ENCODE measurements at places on chromosomes 12 and 14.

DNA sequence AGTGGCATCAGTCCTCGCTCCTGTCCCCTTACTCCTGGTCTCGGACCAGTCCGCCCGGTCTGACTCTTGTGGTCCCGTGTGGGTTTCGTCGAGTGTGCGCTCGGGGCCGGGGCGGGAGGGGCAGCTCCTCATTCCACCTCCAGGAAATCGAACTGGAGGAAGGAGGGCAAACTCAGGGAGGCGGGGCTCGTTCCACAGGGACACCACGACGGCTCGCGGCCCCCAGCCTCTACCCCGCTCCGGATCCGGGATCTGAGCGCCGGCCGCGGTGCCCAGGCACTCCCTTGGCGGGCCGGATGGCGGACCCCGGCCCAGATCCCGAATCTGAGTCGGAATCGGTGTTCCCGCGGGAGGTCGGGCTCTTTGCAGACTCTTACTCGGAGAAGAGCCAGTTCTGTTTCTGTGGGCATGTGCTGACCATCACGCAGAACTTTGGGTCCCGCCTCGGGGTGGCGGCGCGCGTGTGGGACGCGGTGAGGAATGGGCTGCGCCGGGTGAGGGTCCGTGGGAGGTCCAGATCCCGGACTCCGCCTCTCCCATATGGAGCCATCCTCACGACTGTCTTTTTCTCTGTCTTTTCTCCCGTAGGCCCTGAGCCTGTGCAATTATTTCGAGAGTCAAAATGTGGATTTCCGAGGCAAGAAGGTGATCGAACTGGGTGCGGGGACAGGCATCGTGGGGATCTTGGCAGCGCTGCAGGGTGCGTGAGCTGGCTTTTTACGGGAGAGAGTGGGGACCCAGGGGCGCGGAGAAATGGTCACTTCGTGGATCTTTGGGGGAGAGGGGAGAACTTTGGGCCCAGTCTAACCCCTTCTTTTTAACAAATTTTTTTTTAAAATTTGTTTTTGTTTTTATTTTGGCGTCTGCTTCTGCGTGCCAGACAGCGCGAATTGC is at the start of gene EEF1AKMT3:
TSS of gene EEF1AKMT3 (plus strand) at position 186 of the 894 bp plus-strand sequence. CDS start at position 297, 111 bp downstream.
- no peak for DNase-seq

- DNase-seq, result no peak
Measured at GRCh38 chr14:50677527-50678063, 9.5 kb upstream of the SAV1 start.

- no peak for DNase-seq
Measured at GRCh38 chr12:26156201-26156871, 31.5 kb upstream of the BHLHE41 start.

GRCh38 chr14:86532219-86532618 is 1002.3 kb downstream of the FLRT2 start:
- no peak for DNase-seq

GRCh38 chr12:90333939-90334338 is 621.0 kb downstream of the CCER1 start:
- DNase-seq, result no peak

DNA sequence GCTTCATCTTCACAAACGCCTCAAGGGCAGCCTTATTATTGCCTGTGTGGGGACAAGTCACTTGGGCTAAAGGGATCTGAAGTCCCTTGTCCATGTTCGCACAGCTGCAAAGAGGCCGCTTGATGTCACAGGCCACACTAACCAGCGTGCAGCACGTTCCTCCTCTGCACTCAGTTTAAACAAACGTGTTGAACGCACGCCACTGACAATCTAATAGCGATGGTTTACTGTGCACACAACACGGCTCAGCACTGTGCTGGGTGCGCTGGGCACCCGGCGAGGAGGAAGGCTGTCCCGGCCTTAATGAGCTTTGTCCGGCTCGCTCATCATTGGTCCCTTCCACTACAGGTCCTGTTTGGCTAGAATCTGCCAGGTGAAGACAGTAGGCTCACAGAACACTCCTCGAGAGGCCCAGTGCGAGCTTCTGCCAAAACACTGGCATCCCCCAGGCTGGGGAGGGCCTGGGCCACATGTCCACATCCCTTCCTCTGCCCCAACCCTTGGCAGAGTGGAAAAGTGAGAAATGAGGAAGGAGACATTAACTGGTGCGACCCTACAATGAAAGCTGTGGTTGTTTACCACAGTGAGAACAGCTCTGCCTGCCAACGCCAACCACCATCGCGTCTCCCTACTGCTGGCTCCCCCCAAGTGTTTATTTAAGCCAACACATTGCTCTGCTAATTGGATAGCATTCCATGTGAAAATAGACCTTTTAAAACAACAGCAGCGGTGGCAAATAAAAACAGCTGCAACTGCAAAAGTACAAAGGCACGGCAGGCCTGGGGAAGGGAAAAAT is 113.2 kb downstream of the RBM19 start:
- no peak for DNase-seq

DNA sequence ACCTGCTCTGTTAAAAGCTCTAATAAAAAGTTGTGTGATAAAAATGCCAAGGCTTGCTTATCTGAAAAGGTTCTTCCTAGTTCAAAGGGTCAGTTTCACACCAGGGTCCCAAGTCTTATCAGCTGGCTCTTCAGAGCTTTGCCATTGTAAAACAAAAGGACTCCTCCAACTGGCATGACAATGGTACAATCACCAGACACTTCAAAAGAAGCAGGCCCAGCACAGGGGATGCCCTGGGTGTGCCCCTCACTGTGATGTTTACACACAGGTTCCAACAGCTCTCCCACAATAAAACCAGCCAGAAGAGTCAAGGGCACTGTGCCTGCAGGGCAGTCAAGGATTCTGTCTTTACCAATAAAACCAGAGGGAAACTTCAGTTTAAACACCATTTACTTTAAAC is 78.7 kb downstream of the PRICKLE1 start:
- no peak for DNase-seq

DNA sequence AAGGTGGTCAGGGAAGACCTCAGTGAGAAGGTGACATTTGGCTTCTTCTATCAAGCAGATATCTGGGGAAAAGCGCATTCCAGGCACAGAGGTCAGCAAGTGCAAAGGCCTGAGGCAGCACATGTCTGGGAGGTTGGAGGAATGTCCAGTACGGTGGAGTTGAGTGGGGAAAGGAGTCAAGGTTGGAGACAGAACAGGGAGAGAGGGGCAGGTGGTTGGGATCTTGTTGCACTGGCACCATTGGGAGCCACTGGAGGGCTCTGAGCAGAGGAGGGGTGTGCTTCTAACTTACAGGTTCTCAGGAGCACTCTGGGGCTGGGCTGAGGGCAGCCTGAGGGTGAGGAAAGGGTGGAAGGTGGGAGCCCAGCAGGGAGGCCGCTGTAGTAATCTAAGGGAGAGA is 52.1 kb downstream of the EID3 start:
- no peak for DNase-seq

DNA sequence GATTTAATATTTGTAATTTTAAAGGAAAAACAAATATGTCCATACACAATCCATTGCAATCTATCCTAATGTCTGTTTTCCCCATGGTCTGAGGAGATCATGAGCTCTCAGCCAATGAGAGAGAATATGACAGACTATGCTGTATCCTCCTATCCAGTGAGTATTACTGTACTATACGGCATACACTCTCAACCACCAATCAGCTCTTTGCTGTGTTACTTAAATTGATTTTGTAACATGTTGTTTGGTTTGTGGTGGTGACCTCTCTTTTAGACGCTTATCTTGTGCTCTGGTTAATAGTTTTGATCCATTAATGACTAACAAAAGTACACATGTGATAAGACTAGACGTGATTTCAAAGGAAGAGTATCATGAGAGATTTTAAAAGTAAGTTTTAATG is 231.5 kb upstream of the FOXN3 start:
- no peak for DNase-seq

DNA sequence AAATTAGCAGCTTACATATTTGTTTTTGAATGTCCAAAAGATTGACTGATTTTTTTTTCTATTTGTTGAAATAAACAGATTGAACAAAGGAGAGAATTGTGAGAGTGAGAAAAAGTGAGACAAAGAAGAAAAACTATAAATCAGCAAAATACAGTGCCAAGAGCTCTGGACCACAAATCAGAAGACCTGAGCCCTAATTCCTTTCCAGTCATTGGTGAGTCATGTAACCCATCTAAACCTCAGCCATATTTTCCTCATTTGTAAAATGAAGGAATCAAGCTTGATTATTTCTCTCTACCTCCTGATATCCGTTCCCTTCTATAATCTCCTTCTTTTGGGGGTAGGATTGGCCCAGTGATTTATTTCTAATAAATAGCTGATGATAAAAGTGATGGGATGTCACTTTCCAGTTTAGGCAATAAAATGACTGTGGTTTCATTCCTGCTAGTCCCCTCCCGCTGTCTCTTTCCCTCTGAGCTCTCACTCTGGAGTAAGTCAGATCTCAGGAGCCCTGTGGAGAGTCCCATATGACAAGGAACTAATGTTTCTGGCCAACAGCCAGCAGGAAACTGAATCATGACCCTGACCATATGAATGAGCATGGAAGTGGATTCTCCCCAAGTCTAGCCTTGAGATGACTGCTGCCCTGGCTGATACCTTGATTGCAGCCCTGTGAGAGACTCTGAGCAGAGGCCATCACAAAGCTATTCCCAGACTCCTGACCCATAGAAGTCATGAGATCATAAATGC is 218.9 kb downstream of the ACSS3 start:
- DNase-seq, result no peak

DNA sequence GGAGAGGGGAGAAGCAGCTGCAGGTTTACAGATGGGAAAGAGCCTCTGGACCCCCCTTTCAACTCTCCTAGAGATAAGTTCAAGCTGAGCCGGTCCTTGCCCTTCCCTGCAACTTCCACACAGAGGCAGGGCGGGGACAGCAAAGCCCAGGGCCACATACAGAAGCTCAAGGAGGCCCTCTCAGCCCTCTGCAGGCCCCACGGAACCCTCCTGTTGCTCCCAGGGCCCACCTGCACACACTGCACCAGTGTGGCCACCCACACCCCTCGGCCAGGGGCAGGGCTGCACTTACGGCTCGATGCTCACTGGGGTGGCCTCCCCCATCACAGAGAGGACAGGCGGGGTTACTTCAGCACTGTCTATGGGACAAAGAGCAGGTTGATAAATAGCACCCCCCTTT is 13.0 kb upstream of the PNMA1 start:
- no peak for DNase-seq

DNA sequence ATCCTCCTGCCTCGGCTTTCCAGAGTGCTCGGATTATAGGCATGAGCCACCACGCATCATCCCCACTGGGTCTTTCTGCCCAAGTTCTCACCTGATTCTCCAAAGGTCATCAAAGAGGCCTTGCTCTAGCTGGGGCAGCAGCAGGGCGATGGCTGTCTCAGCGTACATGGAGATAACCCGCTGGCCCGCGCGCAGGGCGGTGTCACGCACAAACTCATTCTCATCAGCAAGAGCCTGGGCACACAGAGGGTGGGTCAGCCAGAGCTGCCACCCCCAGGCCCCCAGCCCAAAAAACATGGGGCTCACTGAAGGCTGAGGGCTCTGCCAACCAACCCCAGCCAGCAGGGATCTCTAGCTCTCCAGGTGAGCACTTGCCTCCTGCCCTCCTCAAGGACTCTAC is 27.7 kb upstream of the RAB35 start:
- DNase-seq, result no peak

DNA sequence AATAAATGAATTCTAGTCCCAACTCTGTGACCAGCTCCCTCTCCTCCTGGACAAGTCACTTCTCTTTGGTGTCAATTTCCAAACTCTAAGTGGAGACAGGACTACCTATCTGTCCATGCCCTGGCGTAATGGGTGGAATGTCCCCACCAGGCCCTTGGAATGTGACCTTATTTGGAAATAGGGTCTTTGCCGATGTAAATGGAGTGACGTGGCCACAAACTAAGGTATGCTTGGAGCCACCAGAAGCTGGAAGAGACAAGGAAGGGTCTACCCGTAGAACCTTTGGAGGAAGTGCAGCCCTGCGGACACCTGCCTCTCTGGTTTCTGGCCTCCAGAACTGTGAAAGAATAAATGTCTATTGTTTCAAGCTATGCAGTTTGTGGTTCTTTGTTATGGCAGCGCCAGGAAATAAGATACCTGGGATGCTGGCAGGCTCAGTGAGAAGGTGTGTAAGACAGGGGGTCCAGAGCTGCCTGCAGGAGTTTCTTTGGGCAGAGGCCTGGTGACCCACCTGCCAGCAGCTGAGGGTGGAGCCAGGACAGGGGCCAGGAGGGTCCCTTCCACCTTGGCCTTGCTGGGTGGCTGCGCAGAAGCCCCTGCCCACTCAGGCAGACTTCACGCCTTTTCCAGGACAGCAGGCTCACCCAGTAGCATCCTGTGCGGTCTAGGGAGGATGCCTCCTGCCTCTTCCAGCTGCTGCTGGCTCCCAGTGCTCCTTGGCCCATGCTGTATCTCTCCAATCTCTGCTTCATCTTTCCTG is 45.8 kb downstream of the ARL6IP4 start:
- DNase-seq, result no peak

DNA sequence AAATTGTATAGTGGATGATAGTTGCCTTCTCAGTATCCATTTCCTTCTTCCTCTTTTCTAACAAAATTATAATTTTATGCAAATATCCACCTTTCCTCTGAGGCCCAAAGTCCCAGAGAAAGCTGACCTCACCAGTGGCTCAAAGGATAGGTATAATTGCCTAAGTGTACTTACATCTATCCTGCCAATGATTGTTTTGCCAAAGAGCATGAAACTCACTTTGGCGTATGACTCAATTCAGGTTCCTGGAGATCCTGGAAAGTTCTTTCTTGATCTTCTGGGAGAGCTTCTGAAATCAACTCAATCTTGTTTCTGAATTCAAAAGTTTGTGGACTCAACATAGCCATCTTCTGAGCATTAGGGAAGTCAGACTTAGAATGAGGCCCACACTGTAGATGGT is 10.5 kb upstream of the RBM25 start:
- DNase-seq, result no peak

- no peak for DNase-seq
Measured at GRCh38 chr12:26572137-26572536, 260.9 kb downstream of the ITPR2 start.

- DNase-seq, result no peak
Measured at GRCh38 chr12:109685574-109686447, 27.8 kb upstream of the FAM222A start.

DNA sequence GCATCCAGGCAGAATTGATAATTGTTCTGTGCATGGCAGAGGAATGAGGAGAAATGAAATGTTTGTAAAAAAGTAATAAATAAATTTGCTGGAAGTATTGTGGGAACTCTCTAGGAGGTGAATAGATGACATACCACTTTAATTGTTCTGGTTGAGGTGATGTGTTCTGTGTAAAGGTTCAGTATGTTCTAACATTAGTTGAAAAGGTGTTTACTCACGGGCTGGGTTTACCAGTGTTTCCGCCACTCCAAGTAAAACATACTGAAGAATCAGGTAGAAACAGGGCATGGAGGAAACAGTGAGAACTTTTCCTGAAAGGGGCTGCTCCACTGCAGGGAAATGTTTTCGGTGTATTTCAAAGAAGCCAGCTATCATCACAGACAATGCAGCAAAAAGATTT is 53.3 kb downstream of the SLC15A5 start:
- DNase-seq, result no peak

- DNase-seq, result no peak
Measured at GRCh38 chr12:103657331-103657730, 70.3 kb downstream of the STAB2 start.

- no peak for DNase-seq
Measured at GRCh38 chr12:18861287-18861858, 123.5 kb downstream of the CAPZA3 start.

- DNase-seq, result no peak
Measured at GRCh38 chr14:93525696-93526451, 95.1 kb downstream of the UNC79 start.

GRCh38 chr12:32542428-32543229 is 136.5 kb upstream of the DNM1L start:
- no peak for DNase-seq

GRCh38 chr14:70525691-70526090 is 9.1 kb downstream of the ADAM20 start:
- DNase-seq, result no peak

GRCh38 chr12:124501112-124501561 is 66.3 kb downstream of the NCOR2 start:
- DNase-seq, result no peak

- peak; percentile 86 for DNase-seq
Measured at GRCh38 chr12:131894313-131894860, at the start of gene ULK1. ULK1 (plus strand) TSS chr12:131894622; CDS start chr12:131895002, 380 bp downstream.

All from activated CD8-positive, alpha-beta memory T cell treated with anti-CD3 and anti-CD28 coated beads for 48 hours (primary cell).